Activated CD8-positive, alpha-beta T cell treated with anti-CD3 and anti-CD28 coated beads for 36 hours (primary cell): ENCODE measurements at places on chromosomes 11 and 22.

- H3K27ac ChIP-seq = no peak within 1 kb of the TSS
- no peak for DNase-seq
- H3K27me3 ChIP-seq = peaks cover 23% of the 10 kb centered on the region
- H3K36me3 ChIP-seq = no peaks in the 10 kb centered on the region
Observed at GRCh38 chr11:60088364-60088763, at the start of gene MS4A2. MS4A2 (plus strand) TSS chr11:60088664; CDS start chr11:60088766, 102 bp downstream.

DNA sequence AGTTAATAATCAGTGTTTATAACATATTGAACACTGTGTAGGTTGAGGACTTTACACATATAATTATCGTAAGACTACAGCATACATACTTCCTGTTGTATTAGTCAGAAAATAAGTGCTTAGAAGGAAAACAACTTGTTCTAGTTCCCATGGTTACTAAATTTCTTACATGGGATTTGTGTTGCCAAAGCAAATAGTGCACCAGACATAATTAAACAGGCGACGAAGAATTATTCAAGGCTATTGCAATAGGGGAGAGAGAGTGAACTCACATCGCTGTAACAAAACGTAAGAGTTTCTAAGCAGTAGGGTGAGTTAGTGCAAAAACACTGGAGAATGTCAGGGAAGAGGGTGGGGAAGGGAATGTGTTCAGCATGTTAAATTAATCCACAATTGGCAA lies 347.8 kb downstream of the CNTN5 start:
- no peak overlapping the region for H3K4me3 ChIP-seq
- H3K27ac ChIP-seq = no peak overlapping the region
- H3K4me1 ChIP-seq = no peaks in the 10 kb centered on the region
- DNase-seq = no peak
- no peaks in the 10 kb centered on the region for H3K36me3 ChIP-seq

GRCh38 chr11:78262691-78263090 lies 74.0 kb downstream of the USP35 start:
- H3K4me1 ChIP-seq = no peaks in the 10 kb centered on the region
- no peak overlapping the region for H3K27ac ChIP-seq
- no peak overlapping the region for H3K4me3 ChIP-seq

DNA sequence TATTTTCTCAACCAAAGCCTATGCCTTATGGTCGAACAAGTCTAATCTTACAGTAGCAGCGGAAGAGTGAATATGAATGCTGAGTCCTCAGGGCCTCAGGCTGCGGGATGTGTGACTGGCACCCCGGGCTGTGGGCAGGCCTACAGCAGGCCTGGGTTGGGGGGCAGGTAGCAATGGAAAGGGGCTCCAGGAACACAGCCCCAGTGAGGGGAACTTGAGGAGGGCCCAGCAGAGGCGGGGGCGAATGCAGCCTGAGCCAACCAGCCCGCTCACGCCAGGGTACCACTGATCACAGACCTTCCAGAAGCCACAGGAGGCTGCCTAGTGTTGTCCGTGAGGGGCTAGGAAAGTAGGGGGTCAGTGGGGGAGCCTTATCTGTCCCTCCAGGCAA lies 11.3 kb upstream of the CD5 start:
- H3K4me1 ChIP-seq = peaks cover 69% of the 10 kb centered on the region
- H3K27ac ChIP-seq = peak overlapping the region; percentile 99
- H3K27me3 ChIP-seq = no peaks in the 10 kb centered on the region
- peak overlapping the region; percentile 91 for H3K4me3 ChIP-seq
- DNase-seq = no peak

- no peak overlapping the region for H3K4me3 ChIP-seq
- H3K27ac ChIP-seq = no peak overlapping the region
- no peaks in the 10 kb centered on the region for H3K4me1 ChIP-seq
- no peak for DNase-seq
Observed at GRCh38 chr11:102252339-102252891, 64.9 kb upstream of the BIRC3 start.

- H3K36me3 ChIP-seq = no peaks in the 10 kb centered on the region
- DNase-seq = no peak
- no peaks in the 10 kb centered on the region for H3K4me1 ChIP-seq
- no peak overlapping the region for H3K27ac ChIP-seq
- no peak overlapping the region for H3K4me3 ChIP-seq
- H3K27me3 ChIP-seq = peaks cover 11% of the 10 kb centered on the region
Observed at GRCh38 chr11:119974467-119974866, 163.4 kb downstream of the TRIM29 start.

- DNase-seq = peak; percentile 95
- no peaks in the 10 kb centered on the region for H3K36me3 ChIP-seq
- H3K4me1 ChIP-seq = peaks cover 11% of the 10 kb centered on the region
- H3K27me3 ChIP-seq = no peaks in the 10 kb centered on the region
- no peak overlapping the region for H3K27ac ChIP-seq
Observed at GRCh38 chr22:24525416-24526037, 29.4 kb downstream of the GUCD1 start.

DNA sequence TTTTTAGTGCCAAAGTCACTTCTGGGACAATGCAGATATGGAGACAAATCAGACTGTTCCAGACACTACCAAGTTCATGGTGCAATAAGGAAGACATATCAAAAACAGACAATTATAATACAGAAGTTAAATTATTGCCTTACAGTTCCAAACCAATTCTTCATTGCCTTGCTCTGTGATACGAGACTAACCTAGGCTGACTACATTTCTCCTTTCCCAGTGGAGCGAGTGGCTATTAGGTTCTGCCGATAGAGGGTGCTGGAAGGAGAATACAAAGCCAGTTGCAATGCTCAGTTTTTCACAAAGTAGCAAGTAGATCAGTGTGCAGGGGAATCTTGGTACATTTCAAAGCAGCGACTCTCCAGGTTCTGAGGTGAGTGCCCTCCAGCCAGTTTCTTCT lies 67.8 kb downstream of the FAM168A start:
- no peaks in the 10 kb centered on the region for H3K27me3 ChIP-seq
- H3K36me3 ChIP-seq = no peaks in the 10 kb centered on the region
- DNase-seq = no peak
- peaks cover 30% of the 10 kb centered on the region for H3K4me1 ChIP-seq
- H3K27ac ChIP-seq = no peak overlapping the region

GRCh38 chr22:43007519-43008102 lies 7.3 kb downstream of the PACSIN2 start:
- peak; percentile 50 for DNase-seq
- H3K4me1 ChIP-seq = peaks cover 45% of the 10 kb centered on the region
- no peaks in the 10 kb centered on the region for H3K27me3 ChIP-seq
- no peak overlapping the region for H3K4me3 ChIP-seq

- H3K4me3 ChIP-seq = no peak overlapping the region
- no peak overlapping the region for H3K27ac ChIP-seq
- H3K27me3 ChIP-seq = peaks cover 46% of the 10 kb centered on the region
- no peaks in the 10 kb centered on the region for H3K36me3 ChIP-seq
Observed at GRCh38 chr11:35629914-35630313, 11.7 kb downstream of the FJX1 start.

DNA sequence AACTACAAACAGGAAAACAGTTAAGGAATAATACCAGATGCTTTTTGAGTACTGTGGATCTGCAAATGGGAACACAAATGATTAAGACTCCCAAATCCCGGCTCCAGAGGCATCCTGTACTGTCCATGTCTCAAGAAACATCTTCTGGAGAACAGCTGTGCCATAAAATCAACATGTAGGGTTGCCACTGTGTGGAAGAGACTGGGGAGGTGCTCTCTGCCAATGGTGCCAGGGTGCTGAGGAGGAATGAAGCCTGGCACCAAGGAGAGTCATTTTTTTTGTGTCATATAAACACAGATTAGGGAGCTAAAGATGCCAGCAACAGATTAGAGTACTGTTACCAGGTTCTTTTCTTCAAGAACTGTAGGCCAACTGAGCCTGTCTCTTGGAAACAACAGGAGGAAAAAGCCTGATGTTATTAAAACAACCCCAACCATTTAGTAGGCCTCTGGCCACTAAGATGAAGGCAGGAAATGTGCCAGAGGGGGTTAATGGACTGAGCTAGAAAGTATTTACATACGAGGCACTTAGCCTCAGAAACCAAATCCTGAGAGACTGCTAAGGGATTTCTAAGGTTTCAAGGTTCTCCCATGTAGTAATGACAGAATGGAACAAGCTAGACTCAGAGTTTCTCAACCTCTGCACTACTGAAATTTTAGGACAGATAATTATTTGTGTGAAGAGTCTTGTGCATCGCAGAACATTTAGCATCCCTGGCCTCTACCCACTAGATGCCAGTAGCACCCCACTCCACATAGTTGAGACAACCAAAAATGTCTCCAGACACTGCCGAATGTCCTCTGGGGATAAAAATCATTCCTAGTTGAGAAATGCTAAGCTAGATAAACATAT lies 54.6 kb upstream of the CHRM4 start:
- H3K27ac ChIP-seq = no peak overlapping the region
- DNase-seq = no peak
- peaks cover 5% of the 10 kb centered on the region for H3K4me1 ChIP-seq
- H3K4me3 ChIP-seq = no peak overlapping the region
- peaks cover 18% of the 10 kb centered on the region for H3K36me3 ChIP-seq
- no peaks in the 10 kb centered on the region for H3K27me3 ChIP-seq

GRCh38 chr11:47177229-47177845 lies 658 bp upstream of the ARFGAP2 start:
- DNase-seq = peak; percentile 88
- no peaks in the 10 kb centered on the region for H3K27me3 ChIP-seq
- peak overlapping the region; percentile 100 for H3K27ac ChIP-seq
- H3K4me3 ChIP-seq = peak overlapping the region; percentile 94
- H3K4me1 ChIP-seq = peaks cover 39% of the 10 kb centered on the region

- no peak overlapping the region for H3K4me3 ChIP-seq
- H3K27me3 ChIP-seq = no peaks in the 10 kb centered on the region
- H3K4me1 ChIP-seq = no peaks in the 10 kb centered on the region
- DNase-seq = no peak
Observed at GRCh38 chr11:69219991-69220390, 64.3 kb downstream of the SMIM38 start.

- H3K27ac ChIP-seq = peak overlapping the region; percentile 46
- H3K36me3 ChIP-seq = peaks cover 23% of the 10 kb centered on the region
- no peaks in the 10 kb centered on the region for H3K27me3 ChIP-seq
- H3K4me1 ChIP-seq = peaks cover 56% of the 10 kb centered on the region
- peak; percentile 14 for DNase-seq
Observed at GRCh38 chr11:63855975-63856374, 17.1 kb downstream of the MARK2 start.

DNA sequence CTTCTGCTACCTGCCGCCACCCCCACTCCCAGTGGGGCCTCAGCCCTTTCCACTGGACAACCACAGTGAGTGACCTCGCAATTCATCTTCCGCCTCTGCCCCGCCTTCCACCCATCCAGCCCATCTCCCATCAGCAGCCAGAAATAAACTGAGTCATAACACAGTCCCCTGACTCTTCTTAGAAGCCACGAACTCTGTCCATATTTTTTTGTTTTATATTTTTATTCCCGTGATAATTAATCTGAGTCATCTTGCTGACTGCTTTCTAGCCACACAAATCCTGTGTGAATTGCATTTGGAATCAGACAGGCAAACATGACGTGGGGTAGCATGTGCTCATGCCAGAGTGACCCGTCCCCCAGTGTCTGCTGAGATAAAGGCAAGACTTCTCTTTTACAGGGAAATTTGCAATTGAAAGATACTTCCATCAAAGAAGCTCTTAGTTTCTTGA lies 7.0 kb downstream of the FADD start:
- H3K4me1 ChIP-seq = peaks cover 43% of the 10 kb centered on the region
- H3K4me3 ChIP-seq = no peak overlapping the region
- no peak for DNase-seq
- H3K27ac ChIP-seq = peak overlapping the region; percentile 78
